Activated CD4-positive, alpha-beta T cell treated with anti-CD3 and anti-CD28 coated beads, Interleukin-2, Interleukin-4, amounts not matched to agents 100 ng/mL and 50 ng/mL, durations not matched to agents 16 hours and 8 hours (primary cell): ENCODE measurements at places on chromosomes 2 and 18.

- peak; percentile 27 for DNase-seq
These were observed 182.7 kb upstream of the GLI2 start for GRCh38 chr2:120552800-120553481.

- DNase-seq: no peak
These were observed 106.7 kb downstream of the MEIS1 start for GRCh38 chr2:66541646-66542045.

DNA sequence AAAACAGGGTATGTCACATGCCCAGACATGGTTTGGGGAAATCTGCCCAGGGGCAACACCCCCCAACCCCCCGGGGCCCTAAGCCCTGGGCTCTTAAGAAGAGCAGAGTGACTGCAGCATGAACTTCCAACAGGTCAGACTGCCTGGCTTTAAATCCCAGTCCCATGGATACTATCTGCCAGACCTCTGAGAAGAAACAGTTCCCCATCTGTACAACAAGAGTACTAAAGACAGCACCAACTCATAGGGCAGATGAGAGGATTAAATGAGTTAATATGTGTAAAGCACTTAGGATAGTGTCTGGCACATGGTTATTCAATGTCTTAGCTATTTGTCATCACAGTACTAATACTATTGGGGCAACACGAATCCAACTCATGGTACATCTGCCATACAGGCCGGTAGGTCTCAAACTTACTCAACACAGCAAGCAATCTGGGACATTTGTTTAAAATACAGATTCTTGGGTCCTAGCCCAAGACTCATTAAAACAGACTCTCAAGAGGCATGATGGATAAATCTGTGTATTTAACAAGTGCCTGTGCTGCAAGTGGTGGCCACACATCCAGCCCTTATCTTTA, 23.4 kb downstream of the CDH2 start:
- DNase-seq: no peak

DNA sequence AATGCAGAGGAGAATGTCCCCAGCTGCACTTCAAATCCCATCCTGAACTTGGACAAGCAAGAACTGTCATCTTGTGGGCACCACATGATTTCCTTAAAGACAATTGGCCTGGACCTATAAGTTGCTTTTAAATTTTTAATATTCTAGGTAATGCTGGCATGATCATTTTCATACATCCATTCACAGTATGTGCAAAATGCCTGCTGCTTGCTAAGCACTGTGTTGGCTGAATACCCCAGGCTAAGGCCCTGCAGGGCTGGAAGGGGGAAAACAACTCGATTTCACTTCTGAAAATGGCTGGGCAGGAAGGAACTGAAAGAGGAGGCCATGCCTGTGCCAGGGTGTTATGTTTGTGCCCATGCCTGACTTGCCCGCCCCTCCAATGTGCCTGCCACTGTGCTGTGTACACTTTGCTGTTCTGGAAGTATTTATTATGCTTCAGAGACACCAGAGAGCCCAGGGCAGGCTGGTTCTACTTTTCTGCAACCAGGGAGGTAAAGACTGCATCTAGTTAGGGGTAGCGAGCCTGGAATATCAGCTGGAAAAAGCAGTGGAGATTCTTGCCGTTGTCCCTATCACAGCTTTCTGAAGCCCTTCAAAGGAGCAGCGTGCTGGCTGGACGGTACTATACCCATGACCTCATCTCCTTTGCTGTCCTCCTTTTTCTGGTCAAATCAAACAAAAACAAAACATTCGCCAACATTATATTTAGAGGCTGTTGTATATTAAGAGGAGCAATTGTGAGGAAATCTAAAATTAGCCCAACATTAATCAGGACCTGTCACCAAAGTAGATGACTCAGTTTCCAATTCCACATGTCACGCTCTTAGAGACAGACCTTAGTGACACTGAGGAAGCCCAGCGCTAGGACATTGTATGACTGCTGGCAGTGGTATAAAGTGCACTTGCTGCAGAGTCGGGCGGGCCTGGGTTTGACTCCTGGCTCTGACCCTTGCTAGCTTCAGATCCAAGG, 158.1 kb downstream of the DDX1 start:
- no peak for DNase-seq

DNA sequence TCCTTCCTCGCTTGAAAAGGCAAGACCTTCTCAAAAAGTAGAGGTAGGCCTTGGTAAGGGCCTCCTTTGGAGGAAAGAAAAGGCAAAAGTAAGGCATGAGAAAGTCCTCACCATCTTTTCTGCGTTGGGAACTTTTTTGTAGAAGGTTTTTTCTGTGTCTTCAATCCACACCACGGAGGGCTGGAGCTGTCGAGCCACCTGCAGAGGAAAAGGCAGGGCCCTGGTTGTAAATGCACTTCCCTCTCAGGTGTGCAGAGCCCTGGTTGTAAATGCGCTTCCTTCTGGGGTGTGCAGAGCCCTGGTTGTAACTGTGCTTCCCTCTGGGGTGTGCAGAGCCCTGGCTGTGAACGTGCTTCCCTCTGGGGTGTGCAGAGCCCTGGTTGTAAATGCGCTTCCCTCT, 80.2 kb upstream of the ASB18 start:
- DNase-seq: no peak

DNA sequence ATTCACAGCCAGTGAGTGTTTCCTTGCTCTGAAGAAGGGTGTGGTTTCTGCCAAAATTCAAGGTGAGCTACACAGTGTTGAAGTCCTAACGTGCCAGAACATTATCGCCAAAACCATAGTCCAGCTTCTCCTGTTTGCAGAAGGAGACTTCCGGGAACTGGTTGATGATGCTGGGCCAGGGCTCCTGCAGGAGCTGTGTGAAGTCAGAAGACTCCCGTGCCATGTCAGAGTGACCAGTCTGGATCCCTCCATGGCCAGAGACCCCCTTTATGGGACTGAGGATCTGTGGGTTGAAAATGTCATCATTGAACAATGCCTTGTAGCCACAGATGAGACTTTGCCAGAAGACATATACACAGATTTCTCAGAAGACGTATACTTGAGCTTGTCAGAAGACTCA, 96.0 kb upstream of the RAB12 start:
- DNase-seq: no peak

DNA sequence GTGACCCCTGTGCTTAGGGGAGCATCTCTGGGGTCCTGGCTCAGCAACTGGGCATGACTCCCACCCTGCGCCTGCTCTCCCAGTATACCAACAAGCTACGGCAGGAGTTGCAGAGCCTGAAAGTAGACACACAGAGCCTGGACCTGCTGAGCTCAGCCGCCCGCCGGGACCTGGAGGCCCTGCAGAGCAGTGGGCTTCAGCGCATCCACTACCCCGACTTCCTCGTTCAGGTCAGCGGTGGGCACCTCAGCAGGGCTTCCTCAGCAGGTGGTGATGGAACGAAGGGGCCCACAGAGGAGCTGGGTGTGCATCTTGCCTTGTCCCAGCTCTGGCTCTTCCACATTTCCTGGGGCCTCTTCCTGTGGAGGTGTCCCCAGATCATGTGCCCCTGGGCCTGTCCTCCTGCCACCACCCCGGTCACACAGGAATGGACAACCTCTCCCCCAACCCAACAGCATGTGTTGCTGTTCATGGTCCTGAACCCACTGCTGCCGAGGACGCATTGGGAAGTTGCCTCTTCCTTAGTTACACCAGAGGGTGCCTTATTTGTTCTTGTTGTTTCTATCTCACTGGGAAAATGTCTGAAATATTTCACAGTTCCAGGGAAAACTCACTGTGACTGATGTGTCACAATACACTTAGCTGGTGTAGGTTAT, 10.8 kb downstream of the PROM2 start:
- no peak for DNase-seq

DNA sequence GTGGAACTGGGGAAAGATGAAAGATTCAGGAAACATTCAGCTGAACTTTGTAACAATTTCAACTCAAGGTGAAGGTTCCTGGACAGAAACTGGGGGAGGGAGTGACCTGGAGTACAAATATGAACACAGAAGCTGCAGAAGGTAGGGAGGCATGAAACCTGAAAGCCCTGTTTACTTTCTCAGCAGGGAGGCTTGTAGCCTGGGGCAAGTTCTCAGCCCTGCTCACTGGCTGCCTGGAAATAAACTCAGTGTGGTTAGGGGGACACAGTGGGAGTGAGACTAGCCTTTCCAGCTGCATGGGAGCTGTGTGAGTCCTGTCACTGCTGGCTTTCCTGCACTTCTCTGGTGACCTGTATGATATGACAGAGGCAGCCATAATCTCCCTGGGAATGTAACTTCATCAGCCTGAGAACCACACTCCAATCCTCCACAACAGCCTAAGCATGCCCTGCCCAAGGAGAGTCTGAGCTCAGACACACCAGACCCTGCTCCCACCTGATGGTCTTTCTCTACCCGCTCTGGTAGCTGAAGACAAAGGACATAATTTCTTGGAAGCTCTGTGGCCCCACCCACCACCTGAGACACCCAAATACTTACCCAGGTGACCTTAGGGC, 77.0 kb downstream of the ZSWIM2 start:
- no peak for DNase-seq

DNA sequence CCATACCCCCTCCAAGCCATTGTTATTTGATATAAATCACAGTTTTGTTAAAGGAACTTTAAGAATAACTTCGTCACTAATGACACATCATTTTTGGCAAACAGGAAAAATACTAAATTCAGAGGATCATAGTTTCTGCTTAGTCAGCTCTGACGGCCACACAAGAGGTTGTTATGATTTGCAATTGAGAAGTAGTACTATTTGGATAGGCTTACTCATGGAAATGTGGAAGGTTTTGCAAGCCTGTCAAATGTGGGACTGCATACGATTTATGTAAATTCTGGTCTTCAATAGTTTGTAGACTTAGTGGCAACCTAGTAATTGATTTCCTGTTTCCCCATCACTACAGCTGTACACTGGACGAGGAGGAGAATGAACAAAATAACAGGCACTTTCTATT, 108.1 kb downstream of the ARHGEF33 start:
- DNase-seq: no peak

- no peak for DNase-seq
These were observed 89.2 kb downstream of the TGOLN2 start for GRCh38 chr2:85238607-85239006.

GRCh38 chr2:226799211-226799975, at the start of gene IRS1:
IRS1 (minus strand) TSS chr2:226799820; CDS start chr2:226798738, 1,082 bp downstream.
- DNase-seq: peak; percentile 50

- DNase-seq: no peak
These were observed 451.5 kb downstream of the EPHA4 start for GRCh38 chr2:221120643-221121042.

GRCh38 chr2:217924346-217924901, 78.4 kb downstream of the TNS1 start:
- no peak for DNase-seq

DNA sequence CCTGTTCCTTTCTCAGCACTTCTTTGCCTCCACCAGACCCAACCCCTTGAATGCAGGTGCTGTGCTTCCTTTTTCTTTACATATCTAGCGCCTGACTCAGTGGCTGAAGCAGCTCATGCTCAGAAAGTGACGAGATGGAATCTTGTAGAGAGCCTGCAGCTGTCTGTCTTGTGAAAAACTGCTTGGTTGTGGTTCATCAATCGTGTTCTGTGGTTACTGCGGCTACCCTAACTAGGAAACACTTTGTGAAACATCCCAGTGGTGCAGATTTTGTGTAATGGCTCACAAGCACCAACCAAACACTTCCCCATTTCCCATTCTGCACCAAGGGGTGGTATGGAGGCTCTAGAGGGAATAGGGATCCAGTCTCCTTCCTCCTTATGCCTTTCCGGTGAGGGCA, 307.2 kb upstream of the MMADHC start:
- no peak for DNase-seq

GRCh38 chr2:158828378-158829164, 33.5 kb downstream of the DAPL1 start:
- no peak for DNase-seq

GRCh38 chr18:44518091-44518615, 162.5 kb upstream of the SETBP1 start:
- no peak for DNase-seq

DNA sequence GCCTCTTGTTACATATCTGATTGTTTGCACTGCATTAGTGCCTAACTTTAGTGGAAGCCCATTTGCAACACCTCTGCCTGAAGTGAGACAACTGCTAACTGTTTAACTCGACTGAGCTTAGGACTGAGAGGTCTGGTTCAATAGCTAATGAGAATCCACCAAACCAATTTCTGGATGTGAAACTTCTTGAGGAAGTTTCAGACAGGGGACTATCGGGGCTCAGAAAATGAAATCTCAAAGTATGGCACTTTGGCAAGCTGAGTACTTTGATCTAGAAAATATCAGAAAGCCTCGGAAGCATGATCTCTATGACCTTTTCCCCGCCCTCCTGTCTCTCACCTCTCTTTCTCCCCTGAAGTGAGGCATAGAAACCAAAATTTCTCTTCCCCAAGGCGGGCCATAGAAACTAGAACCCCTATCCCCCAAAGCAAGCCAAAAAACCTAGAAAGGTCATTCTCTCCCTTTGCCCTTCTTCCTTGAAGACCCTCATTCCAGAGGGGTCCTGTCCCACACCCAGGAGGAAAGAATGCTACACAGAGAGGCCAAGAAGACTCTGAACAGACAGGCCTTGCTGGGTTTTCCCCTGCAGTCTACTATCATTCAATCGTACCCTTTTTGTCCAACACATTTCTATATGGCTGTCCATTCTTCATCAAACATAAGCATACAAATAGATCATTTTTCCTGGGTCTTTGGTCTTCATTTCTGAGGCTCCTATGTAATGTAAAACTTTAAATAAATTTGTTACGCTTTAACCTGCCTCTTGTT, 69.6 kb upstream of the CREB1 start:
- DNase-seq: no peak

- DNase-seq: no peak
These were observed 17.1 kb upstream of the MCM6 start for GRCh38 chr2:135893374-135893794.

DNA sequence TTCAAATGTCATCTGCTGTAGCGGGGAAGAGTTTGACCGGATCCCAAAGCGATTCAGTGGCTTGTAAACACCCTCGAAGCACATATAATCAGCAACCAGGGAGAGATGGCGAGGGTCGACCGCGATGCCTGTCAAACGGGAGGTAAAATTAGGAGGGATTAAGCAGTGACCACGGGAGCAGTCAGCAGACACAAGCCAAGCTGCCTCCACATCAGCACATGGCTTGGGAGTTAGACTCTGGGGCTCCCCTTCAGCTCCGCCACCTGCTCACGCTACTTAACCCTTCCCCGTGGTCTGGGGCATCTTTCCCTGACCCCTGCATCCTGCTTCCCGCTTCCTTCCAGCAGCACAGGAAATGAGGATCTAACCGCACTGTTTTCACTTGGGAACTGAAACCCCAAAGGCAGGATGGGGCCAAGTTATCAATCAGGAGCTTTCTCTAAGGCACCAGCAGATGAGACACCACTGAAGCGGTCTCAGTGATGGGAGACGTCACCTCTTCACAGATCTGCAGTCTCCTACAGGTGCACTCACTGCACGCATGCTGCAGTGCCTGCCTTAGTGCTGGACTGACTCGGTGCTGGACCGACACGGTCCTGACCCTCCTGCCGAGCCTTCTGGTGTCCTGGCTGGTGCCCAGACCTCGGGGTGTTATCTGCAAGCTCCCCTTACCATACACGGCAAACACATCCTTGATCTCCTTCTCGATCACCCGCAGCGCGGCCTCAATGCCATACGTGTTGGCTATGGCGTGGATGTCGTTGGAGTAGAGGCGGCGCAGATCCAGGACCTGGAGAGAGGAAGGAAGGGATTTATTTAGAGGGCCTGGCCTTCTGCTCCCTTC, 77.5 kb downstream of the POLR1A start:
- no peak for DNase-seq

- DNase-seq: no peak
These were observed 2.4 kb upstream of the MALT1 start for GRCh38 chr18:58668897-58669296.
